ENCODE measurements at places on chromosomes 13 and 19.
A peak's percentile ranks its signal among the peaks of the same experiment; 100 is the strongest.

- DNase-seq = peak; percentile 75
Measured at GRCh38 chr19:49672131-49672919, 4.7 kb upstream of the PRMT1 start.

GRCh38 chr19:30729451-30729850 lies 357.3 kb downstream of the ZNF536 start:
- no peak for DNase-seq

- no peak for DNase-seq
Measured at GRCh38 chr19:10192922-10193321, 1.8 kb downstream of the DNMT1 start.

DNA sequence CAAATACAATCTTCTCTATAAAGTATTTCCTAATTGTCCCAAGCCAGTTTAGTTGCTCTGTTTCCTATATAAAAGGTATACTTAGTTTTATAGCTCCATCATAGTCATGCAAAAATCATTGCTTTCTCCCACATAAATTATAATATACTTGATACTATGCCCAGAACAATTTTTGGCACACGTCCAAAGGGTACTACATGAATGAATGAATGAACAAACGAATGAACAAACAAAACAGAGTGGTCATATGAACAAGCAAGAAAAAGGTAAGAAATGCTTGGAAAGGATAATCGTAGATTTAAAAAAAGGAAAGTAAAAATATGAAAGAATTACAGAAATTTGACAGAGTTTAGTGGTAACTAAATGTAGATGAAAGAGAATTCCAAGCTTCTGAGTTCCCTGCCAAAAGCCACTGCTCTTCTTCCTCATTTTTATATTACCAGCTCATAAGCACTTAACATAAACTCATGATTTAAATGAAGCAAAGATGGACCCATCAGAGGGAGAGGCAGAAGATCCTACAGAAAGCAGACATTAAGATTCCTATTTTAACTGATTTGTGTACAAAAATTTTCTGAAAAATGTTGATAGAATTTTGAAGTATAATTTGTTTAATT lies 123.2 kb downstream of the ENOX1 start:
- no peak for DNase-seq

GRCh38 chr13:66837246-66837645 lies 392.9 kb downstream of the PCDH9 start:
- no peak for DNase-seq

GRCh38 chr19:17658666-17659065 lies 29.5 kb downstream of the UNC13A start:
- no peak for DNase-seq

DNA sequence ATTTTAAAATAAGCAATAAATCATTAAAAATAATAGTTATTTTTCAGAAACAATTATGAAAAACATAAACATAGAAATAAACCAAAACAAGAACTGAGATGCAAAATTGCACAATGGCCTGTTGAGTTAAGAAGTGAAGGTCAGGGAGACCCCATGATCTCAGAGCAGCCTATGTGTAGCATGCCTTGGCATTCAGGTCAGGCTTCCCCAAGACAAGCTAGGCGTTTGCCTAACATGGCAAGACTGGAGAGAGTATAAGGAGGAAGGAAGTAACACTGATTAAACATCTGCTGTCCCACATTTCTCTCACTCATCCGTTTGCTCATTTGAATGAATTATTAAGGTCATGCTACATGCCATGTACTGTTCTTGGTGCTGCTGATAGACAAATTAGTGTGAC lies 291.8 kb downstream of the TSHZ3 start:
- DNase-seq = no peak

Measured in activated T-cell treated with anti-CD3 and anti-CD28 coated beads for 1 hour (primary cell).